Stimulated activated CD8-positive, alpha-beta memory T cell treated with anti-CD3 and anti-CD28 coated beads, Interleukin-15, amount 100 ng/mL, for 1 hour (primary cell): ENCODE measurements at places on chromosomes 4 and X.

- peak; percentile 38 for DNase-seq
These were observed at the start of gene KLHL2 for GRCh38 chr4:165207431-165208220. KLHL2 (plus strand) TSS chr4:165207561; CDS start chr4:165207877, 316 bp downstream.

DNA sequence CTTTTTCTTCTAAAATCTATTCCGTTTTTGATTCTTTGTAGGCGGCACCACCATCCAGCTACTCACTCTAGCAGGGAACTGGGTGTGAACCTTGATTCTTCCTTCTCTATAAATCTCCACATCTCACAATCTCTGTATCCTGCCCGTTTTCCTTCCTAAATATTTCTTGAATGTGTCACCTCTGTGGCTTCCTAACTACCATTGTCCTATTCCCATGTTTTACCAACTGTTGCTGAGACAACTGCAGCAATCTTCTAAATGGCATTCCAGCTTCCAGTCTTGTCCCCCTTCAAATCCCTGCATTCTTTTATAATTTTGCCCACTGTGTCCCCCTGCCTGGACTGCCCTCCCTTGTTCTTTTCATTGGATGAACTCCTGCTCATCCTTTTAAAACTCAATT is 641.3 kb downstream of the RPA4 start:
- no peak for DNase-seq

GRCh38 chrX:112818114-112819007 is 22.3 kb downstream of the AMOT start:
- DNase-seq: no peak

- DNase-seq: no peak
These were observed 106.2 kb upstream of the IL13RA1 start for GRCh38 chrX:118621081-118621759.

- no peak for DNase-seq
These were observed 321.9 kb downstream of the CFAP47 start for GRCh38 chrX:36241397-36241796.
